ENCODE measurements at places on chromosomes 12 and 14.

DNA sequence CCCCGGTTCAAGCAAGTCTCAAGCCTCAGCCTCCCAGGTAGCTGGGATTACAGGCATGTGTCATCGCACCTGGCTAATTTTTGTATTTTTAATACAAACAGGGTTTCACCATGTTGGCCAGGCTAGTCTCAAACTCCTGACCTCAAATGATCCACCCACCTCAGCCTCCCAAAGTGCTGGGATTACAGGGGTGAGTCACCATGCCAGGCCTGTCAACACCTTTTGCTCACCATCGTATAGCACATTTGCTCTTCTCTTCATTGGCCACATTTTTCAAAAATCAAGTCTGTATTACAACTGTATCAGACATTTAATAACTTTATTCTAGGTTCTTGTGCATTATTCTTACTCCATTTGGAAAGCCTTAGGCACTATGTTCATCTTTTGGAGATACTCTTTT is 50.3 kb downstream of the BCAT1 start:
- peak; percentile 26 for DNase-seq

GRCh38 chr12:47561746-47562145 is 144.1 kb downstream of the RPAP3 start:
- DNase-seq: no peak

GRCh38 chr12:9725213-9725870 is 7.6 kb downstream of the CLECL1 start:
- no peak for DNase-seq

- peak; percentile 9 for DNase-seq
These were observed 148.5 kb downstream of the PLCZ1 start for GRCh38 chr12:18589316-18589715.

- DNase-seq: no peak
These were observed 252.4 kb upstream of the SYT1 start for GRCh38 chr12:78612190-78612589.

- peak; percentile 69 for DNase-seq
These were observed 185.3 kb upstream of the BCL2L14 start for GRCh38 chr12:11885261-11886038.

DNA sequence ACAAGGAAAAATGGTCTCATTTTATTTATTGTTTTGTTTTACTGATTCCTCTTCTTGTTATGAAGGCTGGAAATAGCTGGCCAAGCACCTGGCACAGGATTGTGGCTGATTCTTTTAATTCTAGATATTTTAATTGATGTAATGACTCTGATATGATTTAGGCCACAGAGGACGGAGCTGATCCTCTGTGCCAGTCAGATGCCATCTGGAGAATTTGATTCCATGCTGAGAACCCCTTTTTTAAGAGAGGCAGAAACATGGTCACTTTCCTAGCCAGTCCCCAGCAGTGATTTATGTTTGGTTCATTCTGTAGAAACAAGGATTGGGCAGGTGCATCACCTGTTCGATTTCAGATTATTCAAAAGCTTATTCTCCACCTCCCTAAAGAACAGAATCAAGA is 77.6 kb downstream of the STAB2 start:
- no peak for DNase-seq

DNA sequence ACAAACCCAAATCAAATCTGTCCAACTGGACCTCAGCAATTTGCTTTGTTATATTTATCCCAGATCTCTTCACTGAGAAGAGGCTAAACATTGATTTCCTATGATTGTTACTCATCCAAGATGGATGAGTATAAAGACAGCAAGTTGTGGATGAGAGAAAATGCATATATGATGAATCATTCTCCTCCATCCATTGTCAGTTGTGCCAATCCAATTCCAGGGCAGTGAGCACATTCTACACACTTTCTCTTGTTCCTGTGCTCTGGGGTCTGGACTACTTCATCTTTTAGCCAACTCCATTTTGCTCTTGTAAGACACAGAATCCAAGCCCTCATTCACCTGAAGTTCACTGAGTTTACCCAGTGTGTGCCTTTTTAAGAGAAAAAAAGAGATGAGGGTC is 105.7 kb downstream of the GCH1 start:
- peak; percentile 72 for DNase-seq

DNA sequence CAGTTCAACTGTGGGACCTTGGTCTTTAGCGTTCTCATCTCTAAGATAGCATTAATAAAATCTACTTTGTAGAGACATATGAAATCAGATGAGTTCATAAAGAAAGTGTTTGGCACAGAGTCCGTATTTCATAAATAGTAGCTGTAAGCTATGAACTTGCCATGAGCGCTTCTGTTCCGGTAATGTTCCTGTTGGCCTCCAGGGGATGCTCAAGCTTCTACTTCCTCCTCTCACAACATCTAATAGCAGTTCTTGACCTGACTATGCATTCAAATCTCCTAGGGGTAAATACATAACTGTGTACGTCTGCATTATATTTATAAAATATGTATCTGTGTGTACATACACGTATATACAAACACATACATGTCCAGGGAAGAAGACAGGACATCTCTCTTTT is 288.2 kb upstream of the TMPO start:
- DNase-seq: peak; percentile 27

GRCh38 chr14:93014058-93015023 is 91.4 kb downstream of the CHGA start:
- DNase-seq: no peak

DNA sequence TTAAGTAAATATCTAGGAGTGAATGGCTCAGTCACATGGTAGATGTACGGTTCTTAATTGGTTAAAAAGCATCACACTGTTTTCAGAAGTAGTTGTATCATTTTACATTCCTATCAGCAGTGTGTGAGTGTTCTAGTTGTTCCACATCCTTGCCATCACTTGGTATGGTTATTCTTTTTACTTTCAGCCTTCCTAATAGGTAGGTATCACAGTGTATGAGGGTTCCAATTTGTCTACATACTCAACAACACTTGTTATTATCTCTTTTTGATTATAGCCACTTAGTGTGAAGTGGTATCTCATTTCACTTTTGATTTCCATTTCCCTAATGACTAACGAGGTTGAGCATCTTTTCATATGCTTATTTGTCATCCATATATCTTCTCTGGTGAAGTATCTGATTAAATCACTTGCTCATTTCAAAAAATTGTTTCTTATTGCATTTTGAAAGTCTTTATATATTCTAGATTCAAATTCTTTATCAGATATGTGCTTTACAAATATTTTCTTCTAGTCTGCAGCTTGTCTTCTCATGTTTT is 3.5 kb upstream of the SPRYD3 start:
- DNase-seq: no peak

Measured in iris pigment epithelial cell (primary cell).